ENCODE measurements at places on chromosomes 16 and 17.

GRCh38 chr17:81900181-81900820, 1.7 kb upstream of the NPB start:
- DNase-seq: peak; percentile 58

DNA sequence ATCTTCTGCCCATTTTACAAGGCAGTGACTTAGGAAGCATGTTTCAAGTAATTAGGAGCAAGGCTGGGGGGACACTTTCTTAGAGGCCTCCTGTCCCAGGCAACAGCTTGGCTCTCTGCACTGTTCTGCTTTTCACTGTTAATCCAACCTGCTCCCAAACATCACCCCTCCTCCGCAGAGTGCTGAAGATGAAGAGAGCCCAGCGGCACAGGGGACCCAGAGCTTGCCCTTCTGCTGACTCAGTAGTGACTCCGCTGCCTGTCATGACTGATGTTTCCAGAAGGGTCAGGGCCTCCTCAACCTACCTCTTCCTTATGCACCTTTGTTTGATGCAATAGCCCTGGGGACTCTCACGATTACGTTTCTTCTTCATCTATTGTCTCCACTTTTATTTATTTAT, 38.9 kb upstream of the NDRG4 start:
- no peak for DNase-seq

DNA sequence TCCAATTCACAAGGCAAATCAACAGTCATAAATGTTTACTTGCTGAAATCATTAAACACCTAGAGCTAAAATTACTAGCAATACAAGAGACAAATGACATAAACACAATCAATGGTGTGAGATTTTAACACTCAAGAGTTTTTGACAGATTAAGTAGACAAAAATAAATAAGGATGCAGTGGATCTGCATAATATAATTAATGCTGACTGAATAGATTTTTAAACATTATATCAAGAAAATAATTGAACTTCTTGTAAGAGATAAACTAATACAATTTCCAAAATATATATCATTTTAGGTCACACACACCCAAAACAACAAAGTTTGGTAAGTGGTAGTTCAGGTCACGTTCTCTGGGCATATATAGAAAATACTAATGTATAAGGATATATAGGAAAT, 322.6 kb upstream of the XYLT1 start:
- no peak for DNase-seq

DNA sequence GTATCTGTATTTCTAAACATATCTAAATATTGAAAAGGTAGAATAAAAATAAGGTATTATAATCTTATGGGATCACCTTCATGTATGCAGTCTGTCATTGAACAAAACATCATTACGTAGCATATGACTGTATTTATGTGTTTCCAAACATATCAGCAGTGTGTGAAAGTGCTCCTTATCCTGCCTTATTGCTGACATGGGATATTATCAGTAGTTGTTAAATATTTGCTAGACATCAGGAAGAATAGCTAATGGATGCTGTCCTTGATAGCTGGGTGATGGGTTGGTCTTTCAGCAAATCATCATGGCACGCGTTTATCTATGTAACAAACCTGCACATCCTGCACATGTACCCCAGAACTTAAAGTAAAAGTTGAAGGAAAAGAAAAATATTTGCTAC, 59.1 kb upstream of the FAM20A start:
- no peak for DNase-seq

DNA sequence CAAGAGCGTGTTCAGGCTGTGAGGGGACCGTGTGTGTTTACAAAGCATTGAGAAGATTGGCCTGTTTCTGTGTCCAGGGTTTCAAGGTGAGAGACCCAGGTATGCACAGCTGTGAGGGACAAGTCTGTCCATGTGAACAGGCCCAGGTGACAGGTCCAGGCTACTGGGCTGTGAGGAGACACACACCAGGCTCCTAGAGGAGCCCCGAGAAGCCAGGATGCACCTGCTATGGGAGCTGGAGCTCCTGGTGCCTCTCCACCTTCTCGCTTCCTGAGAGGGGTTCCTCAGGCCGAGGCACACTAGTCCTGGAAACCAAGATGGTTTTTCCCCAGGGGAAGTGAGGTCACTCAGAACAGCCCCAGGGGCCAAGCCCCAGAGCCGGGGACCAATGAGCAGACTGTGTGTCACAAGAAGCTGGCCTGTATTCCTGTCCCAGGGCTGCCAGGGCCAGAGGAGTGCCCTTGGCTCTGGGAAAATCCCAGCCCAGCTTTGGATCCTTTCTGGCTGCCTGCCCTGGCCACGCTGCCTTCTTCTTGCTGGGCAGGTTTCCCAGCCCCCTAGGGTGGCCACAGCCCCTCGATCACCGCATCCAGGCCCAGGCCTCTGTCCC, 153.4 kb upstream of the PLCG2 start:
- DNase-seq: peak; percentile 75

DNA sequence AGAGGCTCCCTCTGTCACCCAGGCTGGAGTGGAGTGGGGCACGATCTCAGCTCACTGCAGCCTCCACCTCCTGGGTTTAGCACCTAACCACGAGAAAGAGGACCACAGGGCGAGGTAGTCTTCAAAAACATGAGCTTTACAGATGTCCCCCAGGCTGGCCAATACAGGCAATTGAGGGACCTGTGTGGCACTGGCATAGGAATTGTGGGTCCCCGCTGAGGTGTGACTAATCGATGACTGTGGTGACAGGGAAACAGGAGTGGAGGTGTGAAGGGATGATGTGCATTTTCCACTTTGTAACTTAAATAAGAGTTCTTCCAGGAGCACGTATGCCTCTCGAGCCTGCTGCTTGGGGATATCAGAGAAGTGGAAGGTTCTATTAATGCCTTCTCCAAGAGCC, 12.6 kb upstream of the ARHGAP17 start:
- peak; percentile 11 for DNase-seq

DNA sequence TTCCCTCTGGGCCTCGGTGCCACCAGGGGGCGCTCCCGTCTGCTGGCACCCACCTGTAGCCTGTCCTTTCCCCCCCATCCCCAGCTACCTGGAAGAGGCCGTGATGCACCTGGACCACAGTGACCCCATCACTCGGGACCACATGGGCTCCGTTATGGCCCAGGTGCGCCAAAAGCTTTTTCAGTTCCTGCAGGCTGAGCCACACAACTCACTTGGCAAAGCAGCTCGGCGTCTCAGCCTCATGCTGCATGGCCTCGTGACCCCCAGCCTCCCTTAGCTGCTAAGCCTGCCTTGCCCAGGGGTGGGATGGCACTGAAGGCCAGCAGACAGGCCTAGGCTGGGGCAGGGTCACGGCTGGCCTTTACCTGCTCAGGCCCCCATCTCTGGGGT, 818 bp upstream of the NRN1L start:
- DNase-seq: no peak

GRCh38 chr16:30417529-30418349, 10.3 kb downstream of the ZNF771 start:
- no peak for DNase-seq

GRCh38 chr17:42079541-42079940, 18.7 kb downstream of the ZNF385C start:
- no peak for DNase-seq

DNA sequence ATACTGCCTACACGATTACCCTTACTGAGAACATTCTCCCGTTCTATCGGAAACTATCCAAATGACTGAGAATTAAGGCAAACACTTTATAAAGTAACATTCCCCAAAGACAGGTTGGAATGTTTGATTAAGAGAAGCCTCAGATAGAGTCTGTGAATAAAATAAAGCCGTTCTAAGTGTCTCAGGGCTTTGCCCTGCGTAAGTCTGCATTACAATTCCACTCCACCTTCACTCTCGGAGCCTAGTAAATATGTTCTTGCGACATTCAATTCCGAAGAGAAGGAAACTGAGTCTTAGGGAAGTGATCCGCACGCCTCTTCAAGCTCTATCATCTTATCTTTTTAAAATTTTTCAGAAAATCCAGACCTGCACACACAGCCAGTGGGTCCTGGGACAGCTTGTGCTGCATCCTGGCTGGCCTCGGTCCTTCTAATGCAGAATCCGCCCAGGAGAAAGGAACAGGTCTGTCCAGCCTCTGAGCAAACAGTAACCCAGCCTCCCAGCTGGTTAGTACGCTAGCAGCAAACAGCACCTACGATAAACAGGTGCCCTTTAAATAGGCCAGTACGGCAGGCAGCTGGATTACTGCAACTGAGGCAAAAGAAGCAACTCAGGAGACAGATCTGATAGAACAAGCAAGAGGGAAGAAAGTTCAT, 254.1 kb upstream of the IRX3 start:
- no peak for DNase-seq

DNA sequence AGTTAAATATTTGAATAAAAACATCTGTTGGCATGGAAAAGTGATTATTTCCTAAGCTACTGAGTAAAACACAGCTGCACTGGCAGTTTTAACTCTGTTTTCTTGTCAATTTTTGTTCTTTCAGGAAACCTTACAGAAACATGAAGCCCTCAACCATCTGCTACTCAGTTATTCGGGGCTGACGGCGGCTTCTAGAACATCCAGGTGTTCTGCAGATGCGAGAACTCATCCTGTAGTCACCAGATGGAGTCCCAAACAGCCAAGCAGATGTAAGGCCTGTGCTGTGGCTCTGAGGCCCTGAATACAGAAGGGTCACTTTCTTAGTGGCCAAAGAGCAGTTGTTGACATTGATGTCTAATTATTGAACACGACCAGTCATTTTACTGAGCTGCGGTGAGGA, 15.5 kb downstream of the ARSG start:
- DNase-seq: no peak

- DNase-seq: peak; percentile 72
Observed at GRCh38 chr17:2051061-2051932, 3.6 kb upstream of the HIC1 start.

DNA sequence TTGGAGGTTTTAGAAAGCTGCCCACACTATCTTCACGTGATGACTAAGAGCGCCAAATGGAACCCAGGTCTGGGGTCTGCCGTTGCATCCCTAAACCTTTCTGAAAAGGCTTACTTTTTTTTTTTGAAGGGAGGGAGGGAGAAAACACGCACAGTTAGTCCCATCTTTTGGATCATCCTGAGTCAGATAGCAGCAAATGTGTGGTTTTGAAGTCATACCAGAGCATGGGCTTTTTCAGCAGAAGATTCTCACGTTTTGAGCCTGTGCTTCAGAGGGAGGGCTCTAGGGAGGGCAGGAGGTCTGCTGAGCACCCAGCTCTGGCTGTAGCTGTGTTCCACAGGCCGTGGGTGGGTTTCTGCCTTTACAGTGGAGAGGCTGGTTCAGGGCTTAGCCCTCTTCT, 194.7 kb downstream of the SNX29 start:
- no peak for DNase-seq

DNA sequence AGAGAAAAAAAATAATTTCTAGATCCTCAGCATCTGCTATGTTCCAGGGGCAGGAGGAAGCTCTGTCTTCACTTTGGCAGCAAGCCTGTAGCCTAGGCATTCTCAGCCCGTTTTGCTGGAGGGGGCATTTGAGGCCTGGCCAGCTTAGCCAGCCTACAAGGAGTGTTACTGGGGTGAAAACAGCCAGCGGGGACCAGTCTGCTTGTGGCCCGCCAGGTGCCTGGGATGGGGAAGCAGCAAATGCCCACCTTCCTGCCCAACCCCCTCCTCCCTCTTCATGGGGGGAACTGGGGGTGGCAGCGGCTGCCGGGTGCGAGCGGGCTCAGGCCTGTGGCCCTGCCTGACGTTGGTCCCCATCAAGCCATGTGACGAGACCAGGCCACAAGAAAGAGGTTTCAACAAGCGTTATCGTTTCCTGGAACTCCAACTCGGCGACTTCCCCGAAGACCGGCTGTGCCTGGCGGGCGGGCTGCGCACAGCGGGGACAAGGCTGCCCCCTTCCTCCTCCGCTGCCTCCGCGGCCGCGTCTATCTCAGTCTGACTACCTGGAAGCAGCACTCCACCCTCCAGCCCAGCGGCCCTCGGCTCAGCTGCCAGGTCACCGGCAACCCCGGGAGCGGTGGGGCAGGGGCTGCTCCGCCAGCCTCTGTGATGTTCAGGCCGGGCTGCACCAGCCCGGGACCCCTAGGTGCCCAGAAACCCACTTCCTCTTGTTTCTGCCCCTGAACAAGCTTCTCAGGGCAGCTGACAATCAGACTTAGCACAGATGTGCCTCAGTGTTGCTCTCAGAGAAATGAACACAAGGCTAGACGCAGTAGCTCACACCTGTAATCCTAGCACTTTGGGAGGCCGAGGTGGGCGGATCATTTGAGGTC, 22.9 kb downstream of the SOCS1 start:
- DNase-seq: no peak

GRCh38 chr17:50326831-50327364, 19.0 kb upstream of the XYLT2 start:
- DNase-seq: no peak

DNA sequence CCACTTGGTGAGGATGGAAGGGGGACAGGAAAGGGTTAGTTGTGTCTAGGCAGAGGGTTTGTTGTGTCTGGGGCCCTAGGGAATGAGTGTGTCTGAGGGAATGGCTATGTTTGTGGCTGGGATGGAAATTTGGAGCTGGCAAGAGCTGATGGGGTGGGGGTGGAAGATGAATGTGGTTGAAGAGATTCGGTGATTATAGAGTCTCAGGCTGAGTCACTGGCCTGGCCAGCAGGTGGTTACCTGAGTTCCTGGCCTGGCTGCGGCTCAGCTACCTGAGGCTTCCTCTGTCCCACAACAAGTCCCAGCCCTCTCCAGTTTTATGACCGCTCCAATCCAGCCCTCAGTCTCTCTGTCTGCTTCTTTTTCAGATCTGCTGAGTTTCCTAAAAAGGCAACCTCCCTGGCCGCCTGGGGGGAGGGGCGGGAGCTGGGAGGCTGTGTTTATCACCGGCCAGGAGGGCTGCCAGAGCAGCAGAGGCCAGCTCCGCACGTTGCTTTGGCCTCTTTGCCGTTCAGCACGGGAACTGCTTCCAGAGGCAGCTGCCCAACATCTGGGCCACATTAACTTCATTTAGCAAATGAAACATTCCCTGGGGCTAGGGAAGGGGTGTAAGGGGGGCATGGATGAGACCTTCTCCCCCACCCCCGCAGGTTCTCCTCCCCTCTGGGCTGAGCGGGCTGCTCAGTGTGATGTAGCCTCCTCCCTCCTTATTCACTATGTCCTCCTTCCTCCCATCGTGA, 21.8 kb downstream of the ITGB3 start:
- peak; percentile 93 for DNase-seq

GRCh38 chr16:24146518-24146917, 109.6 kb upstream of the CACNG3 start:
- no peak for DNase-seq

GRCh38 chr16:89923640-89924296, 626 bp downstream of the TUBB3 start:
- peak; percentile 64 for DNase-seq

GRCh38 chr17:75832164-75832651, 12.0 kb downstream of the UNC13D start:
- no peak for DNase-seq

Measured in suprapubic skin (tissue), 4 donors.